D721Med (cell line): ENCODE measurements at places on chromosomes 4 and X.
A peak's percentile ranks its signal among the peaks of the same experiment; 100 is the strongest.

GRCh38 chr4:36320117-36320896, 38.9 kb downstream of the DTHD1 start:
- DNase-seq: no peak

GRCh38 chr4:87865960-87866598, 33.3 kb downstream of the MEPE start:
- no peak for DNase-seq

DNA sequence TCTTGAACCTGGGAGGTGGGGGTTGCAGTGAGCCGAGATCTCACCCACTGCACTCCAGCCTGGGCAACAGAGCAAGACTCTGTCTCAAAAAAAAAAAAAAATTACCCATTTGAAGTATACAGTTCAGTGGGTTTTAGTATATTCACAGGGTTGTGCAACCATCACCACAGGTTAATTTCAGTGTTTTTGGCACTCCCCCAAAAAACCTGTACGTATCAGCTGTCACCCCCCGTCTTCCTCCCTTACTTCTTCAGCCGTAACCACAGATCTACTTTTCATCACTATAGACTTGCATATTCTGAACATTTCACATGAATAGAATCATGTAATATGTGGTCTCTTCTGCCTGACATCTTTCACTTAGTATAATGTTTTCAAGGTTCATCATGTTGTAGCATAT, 11.7 kb upstream of the PTTG2 start:
- DNase-seq: no peak

GRCh38 chr4:40197879-40198689, 1.3 kb downstream of the RHOH start:
- no peak for DNase-seq

GRCh38 chr4:54333657-54334056, 104.6 kb downstream of the PDGFRA start:
- DNase-seq: no peak

- no peak for DNase-seq
These were observed 106.6 kb upstream of the WDR44 start for GRCh38 chrX:118239178-118239870.

DNA sequence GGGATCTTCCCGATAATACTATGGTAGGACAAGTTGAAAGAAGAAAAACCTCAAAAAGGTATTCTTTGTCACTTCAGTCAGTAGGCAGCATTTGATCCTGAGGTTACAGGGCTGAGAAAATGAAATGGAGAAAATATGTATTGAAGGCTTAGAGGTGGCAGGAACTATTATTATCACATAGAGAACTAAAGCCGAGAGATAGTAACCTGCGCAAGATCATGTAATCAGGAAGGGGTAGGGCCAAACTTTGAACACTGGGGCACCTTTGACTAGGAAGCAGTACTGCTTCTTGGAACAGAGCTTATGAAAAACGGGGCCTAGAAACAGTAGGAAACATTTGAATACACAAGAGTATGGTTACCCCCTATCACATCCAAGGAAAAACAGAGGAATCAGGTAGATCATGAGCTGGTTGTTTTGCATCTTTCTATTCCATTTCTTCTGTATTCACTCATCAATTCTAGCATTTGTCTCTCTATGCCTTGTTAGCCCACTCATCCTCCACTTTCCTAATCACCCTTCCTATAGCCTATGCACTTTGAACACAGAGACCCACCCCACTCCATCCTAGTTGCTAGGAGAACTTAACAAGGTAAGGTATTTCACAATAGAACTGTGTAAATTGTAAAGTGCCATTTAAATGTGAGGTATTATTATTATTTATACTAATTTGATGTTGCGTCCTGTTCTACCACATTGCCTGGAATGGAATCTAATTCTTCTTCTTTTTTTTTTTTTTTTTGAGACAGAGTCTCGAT, 34.6 kb upstream of the SLC9A7 start:
- no peak for DNase-seq

GRCh38 chr4:109183931-109184490, 118.4 kb downstream of the COL25A1 start:
- DNase-seq: no peak

DNA sequence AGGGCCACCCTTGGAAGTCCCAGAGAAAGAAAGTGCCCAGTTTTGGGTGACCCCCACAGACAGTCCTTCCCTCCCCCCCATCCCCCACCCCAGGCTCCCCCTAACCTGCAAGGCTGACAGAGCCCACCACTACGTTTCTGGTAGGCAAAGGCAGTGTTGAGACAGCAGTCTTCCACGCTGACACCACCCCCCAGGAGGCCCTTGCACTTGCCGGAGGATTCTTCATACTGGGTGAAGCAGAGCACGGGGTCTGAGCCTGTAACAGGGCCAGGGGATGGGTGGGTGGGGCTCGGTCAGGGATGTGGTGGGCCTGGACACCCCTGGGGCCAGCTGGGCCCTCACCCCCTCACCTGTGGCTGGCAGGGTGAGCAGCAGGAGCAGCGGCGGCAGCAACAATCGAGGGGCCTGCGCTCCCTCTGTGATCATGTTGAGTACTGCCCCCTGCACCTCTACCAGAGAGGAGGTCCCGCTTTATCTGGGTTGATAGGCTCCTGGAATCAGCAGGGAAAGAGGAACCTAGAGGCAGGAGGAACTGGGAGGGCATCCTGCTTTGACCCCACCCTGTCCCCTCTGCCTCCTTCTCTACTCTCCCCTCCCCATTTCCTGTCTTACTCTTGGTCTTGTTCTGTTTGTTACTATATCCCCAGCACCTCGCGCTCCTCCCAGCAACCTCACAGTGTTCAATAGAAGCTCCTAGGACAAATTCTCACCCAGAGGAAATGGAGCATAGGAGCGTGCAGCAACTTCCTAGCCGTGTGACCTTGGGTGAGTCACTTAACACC, at the start of gene CFP:
TSS of gene CFP (minus strand) at position 512 of the 782 bp plus-strand sequence. CDS start at position 426, 86 bp downstream.
- no peak for DNase-seq

DNA sequence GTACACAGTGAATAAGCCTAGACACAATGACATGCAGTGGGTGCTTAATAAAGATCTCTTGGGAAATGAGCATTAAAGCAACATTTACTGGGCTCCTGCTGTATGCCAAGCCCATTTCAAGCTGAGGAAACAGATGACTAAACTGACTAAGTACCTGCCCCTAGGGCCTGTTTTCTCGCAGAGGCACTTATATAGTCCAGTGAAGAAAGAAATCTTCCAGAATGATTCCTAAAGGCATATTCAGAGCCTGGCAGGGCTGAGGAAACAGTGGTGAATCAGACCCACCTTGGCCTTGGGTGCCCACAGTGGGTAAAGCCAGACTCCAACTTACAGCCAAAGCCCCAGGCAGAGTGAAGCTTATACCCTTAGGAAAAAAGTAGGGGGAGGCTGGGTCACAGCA, 22.0 kb upstream of the S100P start:
- no peak for DNase-seq

DNA sequence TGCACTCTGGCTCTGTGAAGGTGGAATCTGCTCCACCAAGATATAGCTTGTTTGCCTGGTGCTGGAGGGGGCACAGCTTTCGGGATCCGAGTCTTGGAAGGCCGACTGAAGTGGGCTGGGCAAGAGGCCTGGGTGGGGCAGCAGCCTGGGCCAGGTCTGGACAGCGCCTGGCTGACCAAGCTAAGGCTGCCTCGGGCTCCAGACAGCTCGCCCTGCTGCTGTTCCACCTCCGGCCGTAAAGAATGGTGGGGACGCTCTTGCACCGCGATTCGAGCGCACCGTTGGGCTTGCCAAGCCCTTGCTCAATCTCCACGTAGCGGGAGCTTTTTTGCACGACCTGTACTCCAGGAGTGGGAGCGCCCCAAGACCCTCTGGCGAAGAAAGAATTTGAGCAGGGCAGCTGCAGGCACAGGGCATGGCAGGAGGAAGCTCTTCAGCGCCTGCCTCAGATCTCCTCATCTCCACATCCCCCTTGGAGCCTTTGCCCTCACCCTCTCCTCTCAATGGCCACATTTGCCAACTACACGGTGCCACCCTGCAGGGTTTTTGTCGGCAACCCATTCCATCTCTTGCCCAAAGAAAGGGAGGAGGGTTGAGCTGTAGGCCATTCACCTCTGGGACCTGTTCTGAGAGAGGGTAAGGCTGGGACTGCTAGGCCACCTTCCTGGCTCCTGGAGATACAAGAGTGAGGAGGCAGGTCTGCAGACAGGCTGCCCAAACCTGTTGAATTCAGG, 18.9 kb downstream of the CNGA2 start:
- DNase-seq: peak; percentile 46

DNA sequence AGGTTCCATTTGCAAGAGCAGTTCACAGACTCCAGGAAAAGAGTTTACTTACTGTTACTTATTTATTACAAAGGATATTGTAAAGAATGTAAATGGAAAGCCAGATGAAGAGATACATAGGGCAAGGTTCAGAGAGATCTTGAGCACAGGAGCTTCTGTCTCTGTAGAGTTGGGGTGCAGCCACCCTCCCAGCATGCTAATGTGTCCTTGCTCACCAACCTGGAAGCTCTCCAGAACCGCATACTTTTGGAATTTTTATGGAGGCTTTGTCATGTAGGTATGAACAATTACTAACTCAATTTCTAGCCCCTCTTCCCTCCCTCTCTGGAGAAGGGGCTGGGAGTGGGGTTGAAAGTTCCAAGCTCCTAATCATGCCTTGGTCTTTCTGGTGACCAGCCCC, 857.2 kb downstream of the RPA4 start:
- DNase-seq: no peak

GRCh38 chrX:30262763-30263162, 15.8 kb downstream of the MAGEB1 start:
- DNase-seq: no peak

- DNase-seq: no peak
These were observed 26.0 kb downstream of the SMIM43 start for GRCh38 chr4:121738780-121739535.

DNA sequence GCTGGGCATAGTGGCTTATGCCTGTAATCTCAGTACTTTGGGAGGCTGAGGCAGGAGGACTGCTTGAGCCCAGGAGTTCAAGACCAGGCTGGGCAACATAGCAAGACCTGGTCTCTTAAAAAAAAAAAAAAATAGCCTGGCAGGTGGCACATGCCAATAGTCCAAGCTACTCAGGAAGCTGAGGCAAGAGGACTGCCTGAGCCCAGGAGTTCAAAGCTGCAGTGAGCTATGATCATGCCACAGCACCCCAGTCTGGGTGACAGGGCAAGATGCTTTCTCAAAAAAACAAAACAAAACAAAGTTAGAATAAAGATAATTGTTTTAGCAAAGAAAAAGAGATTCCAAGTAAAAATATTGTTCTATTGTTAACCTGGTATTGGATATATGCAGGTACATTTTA, 75.0 kb downstream of the LRBA start:
- DNase-seq: no peak

DNA sequence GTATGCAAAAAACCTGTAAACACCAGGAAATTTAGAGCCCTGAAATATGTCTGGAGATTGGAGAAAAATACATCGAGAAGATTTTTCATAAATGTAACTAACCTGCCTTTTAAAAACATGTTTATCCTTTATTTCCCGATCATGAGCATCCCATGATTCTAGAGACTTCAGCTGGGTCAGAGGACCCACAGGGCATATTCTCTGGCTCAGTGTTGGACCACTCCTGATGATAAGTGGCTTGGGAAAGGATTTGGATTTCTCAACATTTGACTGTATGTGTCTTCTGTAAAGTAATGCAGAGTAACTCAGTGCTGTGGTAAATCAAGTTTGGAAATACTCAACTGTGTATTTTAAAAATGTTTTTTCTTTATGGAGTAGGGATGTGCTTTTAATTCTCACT, 40.0 kb upstream of the ANK2 start:
- DNase-seq: no peak

DNA sequence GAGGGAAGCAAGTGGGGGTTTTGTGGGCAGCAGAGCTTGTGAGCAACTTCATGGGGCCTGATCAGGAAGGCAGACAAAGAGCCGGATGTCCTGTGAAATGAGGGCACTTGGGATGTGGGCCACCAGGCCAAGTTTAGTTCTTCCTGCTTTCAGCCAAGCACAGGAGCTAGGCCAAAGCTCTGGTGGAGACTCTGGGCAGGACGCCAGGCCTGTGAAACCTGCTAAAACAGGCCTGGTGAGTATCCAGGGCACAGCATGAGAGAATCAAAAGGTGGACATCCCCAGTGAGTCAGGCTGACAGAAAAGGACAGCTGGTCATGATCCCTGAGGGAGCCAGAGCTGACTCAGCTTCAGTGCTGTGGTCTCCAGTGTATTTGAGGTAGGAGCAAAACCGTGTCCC, 95.7 kb downstream of the NPNT start:
- no peak for DNase-seq

DNA sequence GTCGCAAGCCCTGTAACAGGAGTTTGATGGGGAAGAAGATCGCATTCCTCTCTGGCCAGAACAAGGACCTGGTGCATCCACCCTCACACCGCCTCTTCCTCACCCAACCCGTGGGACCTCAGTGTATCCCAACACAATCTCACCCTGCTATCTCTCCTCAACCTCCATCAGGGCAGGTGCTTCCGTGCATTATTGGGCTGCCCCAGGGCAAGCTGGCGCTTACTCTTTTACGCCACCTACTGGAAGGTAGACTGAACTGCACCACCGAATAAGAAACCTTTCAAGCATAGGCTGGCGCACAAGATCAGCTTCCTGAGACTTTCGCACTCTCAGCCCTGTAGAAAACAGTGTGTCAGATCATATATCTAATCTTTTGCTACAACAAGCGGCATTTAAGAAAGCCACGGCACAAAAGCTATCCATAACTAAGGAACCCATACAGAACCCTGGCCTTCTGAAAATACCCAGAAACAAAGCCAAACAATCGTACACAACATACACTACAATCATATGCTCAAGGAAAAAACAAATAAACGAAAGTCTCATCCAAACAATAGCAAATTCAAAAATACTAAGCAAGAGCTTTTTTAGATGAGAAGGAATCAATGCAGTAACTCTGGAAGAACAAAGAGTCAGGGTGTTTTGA, 209.3 kb downstream of the UGT8 start:
- DNase-seq: no peak

DNA sequence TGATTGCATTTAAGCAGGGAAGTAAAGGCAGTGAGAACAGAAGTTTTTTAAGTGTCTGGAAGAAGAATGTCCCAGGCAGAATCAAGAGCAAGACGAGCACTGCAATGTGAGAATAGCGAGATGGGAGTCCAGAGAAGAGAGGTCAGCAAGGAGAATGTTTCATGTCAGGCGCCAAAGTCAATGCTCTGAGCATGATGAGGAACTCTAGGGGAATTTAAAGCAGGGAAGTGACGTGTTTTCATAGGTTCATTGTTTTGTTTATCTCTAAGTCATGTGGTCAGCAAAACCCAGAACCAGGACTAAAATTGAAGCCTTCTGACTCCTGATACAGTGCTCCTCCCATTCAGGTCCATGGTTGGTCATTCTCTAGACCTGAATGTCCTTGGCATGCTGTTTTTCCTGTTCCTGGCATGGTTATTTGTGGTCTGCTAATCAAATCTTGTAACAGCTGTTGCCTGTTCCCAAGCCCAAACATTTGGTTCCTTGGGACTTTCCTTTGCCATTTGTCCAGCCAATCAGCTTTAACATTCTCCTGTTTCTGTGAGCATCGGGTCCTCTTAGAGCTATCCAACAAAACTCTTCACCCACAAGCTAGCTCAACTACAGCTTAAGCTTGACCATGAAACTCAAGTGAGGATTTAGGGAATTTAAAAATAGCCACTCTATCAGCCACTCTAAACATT, 37.7 kb downstream of the PTCHD1 start:
- DNase-seq: no peak

GRCh38 chrX:1903236-1903935, 288.5 kb downstream of the ASMT start:
- no peak for DNase-seq
